Islet precursor cell (in vitro differentiated cells): ENCODE measurements at places on chromosomes 3 and 15.

GRCh38 chr3:9135930-9136525 is 113.4 kb downstream of the SRGAP3 start:
- DNase-seq = peak; percentile 79

DNA sequence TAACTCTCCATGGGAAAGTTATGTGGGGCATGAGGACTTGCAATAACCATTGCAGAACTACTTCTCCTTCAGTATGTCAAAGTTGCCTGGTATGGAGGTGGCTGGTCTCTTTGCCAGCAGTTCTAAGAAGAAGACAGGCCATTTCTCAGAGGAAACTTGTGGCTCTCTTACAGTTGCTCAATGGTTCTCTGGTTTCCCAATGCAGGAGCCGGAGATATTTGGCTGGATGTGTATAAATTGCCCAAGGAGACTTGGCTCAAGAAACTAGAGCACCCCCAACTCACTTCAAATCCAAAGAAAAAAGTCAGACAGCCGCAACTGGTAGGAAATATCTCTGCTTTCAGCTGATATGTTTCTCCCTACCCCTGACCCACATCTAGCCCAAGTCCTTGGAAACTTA is 24.2 kb downstream of the WDR93 start:
- no peak for DNase-seq

DNA sequence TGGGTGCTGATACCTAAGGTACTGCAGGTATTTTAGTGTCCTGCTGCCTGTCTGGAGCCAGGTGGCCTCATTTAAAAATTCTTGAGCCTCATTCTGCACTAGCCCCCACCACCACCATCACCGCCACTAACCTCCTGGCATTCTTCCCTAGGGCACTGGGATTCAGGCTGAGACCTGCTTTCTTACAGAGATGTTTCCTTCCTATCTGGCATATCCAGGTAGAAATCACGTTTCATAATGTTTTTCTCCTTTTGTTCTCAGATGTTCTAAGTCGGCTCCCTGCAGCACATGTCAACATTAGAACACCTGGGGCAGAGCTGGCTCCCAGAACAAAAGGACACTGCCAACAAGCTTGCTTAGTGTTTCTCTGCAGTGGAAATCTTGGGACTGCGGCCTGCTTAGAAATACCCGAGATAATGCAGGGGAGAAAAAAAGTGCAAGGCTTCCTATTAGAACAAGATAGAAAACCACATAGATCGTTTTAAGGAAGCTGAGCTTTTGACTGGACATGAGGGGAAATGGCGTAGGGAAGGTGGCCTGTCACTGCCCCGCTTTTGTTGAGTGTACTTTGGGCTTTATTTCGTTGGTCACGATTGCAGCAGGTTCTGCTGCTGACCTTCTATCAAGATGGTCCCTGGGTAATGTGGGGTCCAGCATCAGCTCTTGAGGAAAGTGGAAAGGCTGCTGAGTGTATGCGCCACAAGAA is 59.6 kb upstream of the PPARG start:
- DNase-seq = peak; percentile 62

GRCh38 chr3:66453651-66454463 is 47.0 kb downstream of the LRIG1 start:
- no peak for DNase-seq

DNA sequence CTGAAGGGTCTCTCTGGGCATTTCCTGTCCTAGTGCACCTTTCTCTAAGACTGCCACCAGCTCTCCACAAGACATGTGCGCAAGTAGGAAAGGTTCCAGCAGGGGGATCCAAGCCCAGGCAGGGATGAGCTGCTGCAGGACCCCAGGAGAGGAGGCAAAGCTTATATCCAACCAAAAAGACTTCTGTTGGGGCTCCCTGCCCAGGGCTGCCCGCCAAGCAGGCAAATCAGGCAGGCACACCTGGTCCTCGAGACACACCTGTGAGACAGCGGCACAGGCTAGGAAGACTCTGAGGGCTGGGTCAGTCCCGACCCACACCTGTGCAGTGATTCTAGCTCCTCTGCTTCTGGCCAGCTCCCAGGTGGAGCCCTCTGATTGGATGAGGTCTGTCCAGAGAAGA is 80.6 kb downstream of the MYLK start:
- DNase-seq = peak; percentile 64

DNA sequence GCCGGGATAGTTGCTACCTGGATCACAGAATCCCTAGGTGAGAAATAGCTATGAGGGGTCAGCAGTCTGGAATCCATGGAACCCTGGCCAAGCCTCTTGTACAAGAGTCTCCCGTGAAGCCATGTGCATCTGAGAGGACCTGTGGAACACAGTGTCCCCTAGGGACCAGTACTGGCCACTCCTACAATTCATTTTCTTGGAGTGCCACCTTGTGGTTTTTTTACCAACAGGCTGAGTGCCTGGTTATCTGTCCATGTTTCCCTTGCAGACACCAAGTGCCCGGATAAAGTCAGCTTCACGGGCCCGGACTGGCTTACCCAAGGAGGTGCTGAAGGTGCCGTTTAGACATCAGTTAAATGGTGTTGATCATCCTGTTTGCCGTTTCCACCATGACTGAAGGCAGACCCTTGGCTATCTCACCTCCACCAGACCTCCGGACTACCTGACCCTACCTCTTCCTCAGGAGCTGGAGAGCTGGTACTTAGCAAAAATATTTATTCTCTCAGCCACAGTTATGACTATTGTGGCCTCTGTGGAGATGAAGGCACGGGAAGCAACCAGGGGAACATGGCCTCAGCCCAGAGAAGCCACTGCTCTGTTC is 93.9 kb downstream of the RBPMS2 start:
- DNase-seq = peak; percentile 89

DNA sequence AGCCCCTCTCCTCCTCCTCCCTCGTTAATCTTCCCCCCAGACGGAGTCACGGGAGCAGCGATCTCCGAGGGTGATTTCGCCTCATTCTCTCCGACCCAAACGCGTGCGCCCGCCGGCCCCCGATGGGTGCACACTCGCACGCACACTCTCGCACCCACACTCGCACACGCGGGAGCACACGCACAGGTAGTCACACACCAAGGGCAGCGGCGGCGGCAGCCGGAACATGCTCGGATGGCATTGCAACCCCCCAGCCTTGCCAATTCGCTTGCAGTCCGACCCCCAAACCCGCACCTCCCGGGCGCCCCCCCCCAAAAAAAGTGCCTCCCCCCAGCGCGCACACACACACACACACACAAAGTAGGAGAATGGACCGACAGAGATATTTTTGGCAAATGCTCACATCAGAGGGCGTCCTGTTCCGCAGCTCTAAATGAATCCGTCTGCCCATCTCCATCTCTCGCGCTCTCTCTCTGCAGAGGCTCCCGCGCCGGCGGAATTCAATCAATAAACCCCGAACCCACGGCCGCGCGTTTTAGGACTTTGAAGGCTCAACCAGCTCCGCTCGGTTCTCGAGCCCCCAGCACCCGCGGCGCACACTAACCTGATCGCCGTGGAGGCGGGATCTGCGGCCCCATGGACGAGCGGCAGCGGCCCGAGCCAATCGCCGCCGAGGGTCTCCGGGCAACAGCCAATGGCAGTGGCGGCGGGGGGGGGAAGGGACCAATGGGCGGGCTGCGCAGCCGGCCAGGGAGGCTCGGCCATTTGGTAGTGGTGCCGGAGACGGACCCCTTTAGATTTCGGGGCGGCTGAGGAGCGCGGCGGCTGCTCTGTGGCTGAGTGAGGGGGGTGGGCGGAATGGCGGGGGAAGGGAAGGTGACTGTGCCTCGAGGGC is at the start of gene ANP32A:
Gene ANP32A (minus strand): TSS at position 601 of the 895 bp plus-strand sequence. CDS start 144 bp downstream, at position 457.
- DNase-seq = peak; percentile 99

GRCh38 chr3:72722930-72723726 is 125.1 kb downstream of the SHQ1 start:
- peak; percentile 48 for DNase-seq

DNA sequence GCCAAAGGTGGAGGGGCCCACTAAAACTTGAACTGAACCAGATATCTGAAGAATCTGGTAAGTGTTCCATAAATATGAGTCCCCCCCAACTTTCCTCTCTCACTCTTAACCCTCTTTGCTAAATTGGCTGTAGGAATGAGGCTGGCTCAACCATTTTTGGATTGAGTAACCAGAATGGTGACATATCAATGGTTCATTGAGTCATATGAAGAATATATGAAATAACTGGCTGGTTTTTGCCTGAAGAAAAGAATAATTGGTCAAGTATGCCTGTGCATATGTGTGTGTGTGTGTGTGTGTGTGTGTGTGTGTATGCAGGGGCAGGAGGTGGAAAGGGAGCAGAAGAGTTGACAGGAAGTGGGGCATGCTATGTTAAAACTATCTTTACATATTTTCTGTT is 472.9 kb upstream of the THBS1 start:
- DNase-seq = no peak

DNA sequence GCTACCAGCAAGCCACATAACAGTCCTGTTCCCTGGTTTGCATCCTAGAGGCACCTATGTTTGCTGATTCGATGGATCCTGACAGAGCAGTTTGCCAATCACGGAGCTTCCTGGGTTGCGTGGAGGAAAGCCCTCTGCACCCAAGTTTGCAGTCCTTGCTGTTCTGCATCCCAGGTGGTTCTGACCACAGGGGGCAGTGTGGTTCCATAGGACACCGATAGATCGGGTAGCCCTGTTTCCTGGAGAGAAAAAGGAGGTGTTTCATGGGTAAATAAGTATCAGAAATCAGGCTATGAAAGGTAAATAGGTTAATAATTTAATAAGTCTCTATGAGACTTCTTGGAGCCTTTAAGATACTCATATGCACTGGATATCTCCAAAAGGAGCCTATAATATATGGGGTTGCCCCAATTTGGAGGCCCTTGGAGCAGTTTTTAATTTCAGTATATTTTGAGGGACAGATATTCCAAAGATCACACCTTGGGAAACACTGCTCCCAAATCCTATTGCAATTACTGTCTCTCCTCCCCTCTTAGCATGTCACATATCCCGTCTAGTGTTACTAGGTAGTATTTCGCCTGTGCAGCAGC is 194.6 kb upstream of the TPM1 start:
- peak; percentile 85 for DNase-seq

DNA sequence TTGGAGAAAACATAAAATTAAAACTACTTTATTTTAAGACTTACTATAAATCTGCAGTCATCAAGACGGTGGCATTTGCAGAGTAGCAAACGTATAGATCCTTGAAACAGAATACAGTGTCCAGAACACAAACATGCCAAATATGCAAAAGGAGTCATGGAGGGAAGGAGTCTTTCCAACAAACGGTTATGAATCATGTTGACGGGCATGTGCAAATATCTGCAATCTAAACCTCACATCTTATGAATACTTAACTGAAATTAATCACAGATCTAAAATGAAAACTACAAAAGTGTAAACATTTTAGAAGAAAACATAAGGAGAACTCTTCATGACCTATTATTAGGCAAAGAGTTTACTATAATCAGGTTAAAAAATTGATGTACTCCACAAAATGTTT is 69.4 kb downstream of the TFRC start:
- DNase-seq = no peak

- no peak for DNase-seq
Observed at GRCh38 chr3:33166095-33166494, 52.3 kb downstream of the CRTAP start.

DNA sequence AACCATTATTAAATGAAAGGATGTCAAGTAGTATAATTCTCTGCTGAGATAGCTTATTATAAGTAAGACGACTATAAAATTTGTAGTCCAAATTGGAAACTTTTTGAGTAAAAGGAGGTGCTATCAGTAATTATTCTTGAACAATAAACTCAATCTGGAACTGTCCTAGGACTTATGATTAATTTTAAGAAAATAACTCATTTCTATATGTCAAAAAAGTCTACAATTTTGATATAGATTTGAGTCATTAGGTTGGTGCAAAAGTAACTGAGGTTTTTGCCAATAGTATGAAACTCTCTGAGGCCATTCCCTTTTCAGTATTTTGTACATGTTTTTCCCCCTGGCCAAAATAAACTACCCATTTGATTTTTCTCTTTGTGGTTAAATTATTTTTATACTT is 41.0 kb downstream of the LEKR1 start:
- no peak for DNase-seq

DNA sequence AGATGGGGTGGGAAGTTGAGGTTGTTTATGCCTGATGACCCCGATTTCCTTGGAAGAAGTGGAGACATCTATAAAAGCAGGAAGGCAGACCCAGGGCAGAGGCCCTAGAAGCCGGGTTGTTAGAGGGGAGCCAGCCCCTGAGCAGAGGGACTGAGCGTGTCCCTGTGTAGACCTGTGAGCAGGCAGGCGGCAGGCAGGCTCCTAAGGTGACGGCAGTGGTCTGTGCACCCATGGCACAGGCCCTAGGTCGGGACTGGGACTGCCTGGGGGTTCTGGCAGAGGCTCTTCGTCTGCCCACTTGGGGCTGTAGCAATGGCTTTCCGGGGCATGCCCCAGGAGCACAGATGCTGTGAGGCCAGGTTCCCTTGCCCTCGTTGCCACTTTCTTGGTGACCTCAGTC is 9.9 kb downstream of the SEMA4B start:
- no peak for DNase-seq

DNA sequence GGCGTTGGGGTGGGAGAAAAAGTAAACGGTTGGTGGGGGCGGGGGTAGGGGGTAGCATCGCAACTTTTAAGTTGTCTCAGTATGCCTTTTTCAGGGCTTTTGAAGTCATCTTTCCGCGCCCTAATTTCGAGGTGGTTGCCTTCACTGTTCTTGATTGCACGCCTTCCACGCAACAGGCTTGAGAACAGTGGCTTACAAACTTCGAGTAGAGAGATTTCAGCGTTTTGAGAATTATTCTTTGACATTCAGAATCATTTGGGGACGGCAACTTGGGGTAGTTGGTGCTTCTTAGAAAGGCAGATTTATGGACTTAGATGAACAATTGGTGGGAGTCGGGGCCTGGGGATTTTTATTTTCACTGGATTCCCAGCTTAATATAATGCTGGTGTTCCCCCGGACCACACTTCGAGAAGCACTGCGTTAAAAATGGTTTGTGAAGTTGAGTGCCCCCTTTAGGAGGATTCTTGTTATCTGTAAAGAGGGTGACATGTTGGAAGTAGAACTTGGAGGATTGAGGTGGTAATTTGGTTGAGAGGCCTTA is 880 bp downstream of the PPP4R2 start:
- peak; percentile 63 for DNase-seq

GRCh38 chr15:35547775-35548364 is 1.9 kb upstream of the DPH6 start:
- peak; percentile 57 for DNase-seq

DNA sequence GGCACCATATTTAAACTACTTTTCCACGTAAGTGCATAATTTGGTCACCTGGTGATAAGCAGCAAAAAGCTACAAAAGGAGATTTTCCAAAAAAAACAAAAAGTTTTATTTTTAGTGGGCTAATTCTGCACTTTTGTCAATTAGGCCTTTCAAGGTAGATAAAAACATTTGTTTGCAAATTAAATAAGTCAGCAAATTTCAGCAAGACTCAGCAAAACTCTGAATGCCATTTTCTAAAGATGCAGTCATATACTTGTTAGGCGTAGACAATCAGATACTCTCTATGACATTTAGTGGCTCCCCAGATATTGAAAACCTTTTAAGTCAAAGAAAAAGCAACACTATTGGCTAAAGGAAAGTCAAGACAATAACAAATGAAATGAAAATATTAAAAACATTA is 400.2 kb upstream of the GOLIM4 start:
- DNase-seq = no peak
